ENCODE measurements at places on chromosomes 3 and 15.

DNA sequence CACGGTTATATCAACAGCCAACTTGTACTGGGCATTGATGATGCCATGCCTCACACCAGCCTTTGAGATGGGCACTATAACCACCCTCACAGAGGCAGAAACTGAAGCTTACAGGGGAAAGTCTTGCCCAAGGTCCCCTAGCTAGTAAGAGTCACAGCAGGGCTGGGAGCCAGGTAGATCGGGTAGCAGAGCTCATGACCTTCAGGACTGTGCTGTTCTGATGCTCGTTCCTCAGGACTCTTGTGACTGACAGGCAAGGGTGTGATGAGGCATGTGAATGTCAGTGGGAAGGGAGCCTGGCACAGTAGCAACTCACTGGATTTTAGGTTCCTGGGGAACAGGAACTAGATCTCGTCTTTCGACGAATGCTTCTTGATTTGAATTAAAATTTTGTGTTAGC is 65.7 kb downstream of the RLBP1 start:
- DNase-seq = no peak

GRCh38 chr3:95615592-95616310 is 1198.6 kb upstream of the EPHA6 start:
- no peak for DNase-seq

GRCh38 chr3:184602372-184603150 is 41.0 kb downstream of the EPHB3 start:
- DNase-seq = no peak

DNA sequence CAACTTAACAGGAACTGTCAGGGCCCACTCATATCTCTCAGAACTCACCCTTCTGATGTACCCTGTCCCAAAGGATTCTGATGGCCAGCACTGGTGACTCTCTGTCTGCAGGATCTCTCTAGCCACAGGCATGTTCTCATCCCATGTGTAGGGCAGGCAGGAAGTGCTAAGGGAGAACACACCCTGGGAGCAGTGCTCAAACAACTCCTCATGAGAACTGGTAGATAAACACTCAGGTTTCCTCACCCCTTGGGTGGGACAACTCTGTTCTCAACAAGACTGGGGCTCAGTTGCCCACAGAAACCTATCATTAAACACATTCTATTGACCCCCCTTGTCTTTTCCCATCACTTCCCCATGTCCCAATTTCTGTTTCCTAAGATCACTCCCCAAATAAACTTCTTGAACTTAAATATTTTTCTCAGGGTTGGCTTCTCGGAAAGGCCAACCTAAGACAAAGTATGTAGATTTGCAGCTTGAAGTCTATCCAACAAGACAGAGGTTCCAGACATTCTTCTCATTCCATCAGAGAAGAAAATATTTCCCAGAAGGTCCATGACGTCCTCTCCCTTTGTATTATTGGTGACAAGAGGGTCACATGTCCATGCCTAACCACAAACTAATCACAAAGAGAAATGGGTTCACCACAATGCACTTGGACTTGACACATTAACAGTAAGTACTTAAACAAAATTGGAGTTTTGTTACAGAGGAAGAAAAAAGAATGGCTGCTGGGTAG is 276.6 kb upstream of the GADL1 start:
- no peak for DNase-seq

GRCh38 chr15:91209726-91210125 is 109.7 kb downstream of the SV2B start:
- DNase-seq = no peak

DNA sequence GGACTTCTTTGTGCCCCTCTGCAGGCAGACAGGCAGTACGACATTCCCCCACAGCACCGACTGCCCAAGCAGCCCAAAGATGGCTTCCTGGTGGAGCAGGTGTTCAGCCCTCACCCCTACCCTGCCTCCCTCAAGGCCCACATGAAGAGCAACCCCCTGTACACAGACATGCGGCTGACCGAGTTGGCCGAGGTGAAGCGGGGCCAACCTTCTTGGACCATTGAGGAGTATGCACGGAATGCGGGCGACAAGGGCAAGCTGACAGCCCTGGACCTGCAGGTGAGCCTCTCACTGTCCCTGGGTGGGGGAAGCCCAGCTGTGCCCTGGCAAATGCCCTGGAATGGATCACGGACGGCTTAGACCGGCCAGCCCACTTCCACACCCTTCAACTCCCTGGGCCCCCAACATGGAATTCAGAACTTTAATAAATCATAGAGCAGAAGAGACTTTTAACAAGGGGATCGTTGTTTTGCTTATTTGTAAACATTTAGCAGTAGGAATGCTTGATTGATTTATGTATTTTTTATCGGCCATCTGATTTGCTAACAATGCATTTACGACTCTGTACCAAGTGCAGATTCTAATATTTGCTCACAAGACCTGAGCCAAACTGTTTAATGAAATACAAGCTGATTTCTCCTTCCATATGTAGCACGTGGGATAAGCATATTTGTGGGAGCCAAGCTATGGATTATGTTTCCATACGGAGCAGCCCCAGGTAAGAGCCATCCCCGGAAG is 31.1 kb downstream of the MINAR1 start:
- DNase-seq = no peak

DNA sequence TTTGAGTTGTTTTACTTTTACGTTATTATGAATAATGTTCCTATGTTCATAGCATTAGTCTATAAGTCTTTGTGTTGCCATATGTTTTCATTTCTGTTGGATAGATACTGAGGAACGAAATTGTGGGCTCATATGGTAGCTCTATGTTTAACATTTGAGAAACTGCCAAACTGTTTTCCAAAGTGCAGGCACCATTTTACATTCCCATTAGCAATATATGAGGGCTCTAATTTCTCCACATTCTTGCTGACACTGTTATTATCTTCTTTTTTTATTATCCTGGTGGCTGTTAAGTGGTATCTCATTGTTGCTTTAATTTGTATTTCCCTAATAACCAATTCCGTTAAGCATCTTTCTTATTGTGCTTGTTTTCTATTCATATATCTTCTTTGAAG is 1.8 kb upstream of the PIK3R4 start:
- DNase-seq = no peak

DNA sequence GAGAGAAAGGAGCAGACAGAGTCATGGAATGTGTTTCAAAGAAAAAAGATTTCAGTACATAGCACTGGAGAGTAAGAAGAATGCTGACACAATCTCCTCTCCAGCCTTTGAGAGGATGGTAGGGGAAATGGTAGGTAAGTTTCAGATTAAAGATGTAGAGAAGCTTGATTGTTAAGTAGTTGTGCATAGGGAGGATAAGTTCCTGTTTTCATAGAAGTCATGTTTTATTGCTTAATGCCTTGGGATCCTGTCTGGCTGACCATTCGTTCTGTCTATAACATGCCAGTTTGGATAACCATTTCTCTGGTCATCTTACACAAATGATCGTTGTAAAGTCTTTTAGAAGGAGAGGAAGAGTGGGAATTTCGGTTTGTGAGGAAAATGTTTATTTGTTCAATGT is 95.7 kb upstream of the IGSF10 start:
- DNase-seq = no peak

- peak; percentile 28 for DNase-seq
Measured at GRCh38 chr3:149393345-149394160, 16.1 kb upstream of the TM4SF1 start.

GRCh38 chr3:37992271-37993066 is 1.9 kb downstream of the VILL start:
- DNase-seq = no peak

Measured in activated CD4-positive, alpha-beta T cell treated with anti-CD3 and anti-CD28 coated beads, Interleukin-2, amount 50 U/mL, for 48 hours (primary cell).